ENCODE measurements at places on chromosomes 5 and 9.

GRCh38 chr5:77568082-77568481 lies 70.4 kb downstream of the OTP start:
- no peak for DNase-seq

GRCh38 chr9:129390541-129390940 lies 212.5 kb upstream of the IER5L start:
- no peak for DNase-seq

GRCh38 chr5:145697251-145697990 lies 137.7 kb downstream of the PRELID2 start:
- DNase-seq = peak; percentile 32

DNA sequence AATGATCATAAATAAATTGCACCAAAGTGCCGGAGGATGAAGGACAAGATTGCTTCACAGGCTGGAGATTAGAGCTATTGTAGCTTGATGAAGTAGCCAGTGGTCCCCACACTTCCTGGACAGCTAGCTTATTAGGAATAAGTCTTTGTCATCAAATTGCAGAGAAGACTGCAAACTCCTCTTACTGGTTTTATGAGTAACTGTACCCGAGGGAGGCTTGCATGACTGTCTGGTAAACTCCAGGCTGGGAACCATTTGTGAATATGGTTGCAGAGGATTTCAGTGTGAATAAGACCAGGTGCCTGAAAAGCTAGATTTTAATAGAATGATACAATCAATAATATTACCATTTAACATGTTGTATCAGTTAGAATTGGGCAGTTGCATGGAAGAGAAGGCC lies 36.5 kb upstream of the SEMA5A start:
- DNase-seq = no peak

DNA sequence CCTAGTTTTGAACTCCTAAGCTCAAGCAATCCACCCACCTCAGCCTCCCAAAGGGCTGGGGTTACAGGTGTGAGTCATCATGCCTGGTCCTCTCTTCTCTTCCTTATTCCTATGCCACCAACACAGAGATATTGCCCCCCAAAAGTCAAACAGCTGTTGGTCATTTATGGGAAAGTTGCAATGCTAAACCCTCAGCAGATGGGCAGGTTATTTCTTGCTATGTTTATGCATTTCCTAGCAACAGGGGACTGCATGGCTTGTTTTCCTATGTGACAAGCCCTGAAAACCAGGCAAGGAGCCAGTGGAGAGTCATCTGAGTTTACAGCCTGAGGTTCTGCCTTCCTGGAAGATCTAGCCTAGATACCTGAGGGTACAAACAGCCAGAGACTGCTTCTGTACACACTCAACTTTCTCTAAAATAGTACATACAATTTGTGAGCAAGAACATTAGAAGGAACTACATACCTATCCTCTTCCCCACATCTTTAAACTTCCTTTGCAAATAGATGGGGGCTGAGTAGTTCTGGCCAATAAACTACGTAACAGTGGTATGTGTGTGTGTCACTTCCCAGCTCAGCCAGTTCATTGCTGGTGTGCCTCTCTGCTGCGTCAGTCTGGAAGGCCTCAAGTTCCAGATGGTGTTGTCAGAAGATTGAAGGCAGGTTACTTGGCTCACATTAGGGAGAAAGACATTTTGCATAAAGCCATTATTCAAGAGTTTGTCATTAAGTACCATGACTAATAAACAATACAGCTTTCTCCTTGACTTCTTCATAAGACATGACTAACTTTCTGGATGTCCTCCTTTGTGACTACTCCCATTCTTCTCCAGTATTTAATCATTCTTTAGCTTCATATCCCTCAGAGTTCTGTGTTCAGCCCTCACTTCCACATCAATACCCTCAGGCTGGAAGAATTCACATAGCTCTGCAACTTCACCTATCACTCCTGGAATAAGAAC lies 65.3 kb downstream of the CSNK1A1 start:
- peak; percentile 85 for DNase-seq

DNA sequence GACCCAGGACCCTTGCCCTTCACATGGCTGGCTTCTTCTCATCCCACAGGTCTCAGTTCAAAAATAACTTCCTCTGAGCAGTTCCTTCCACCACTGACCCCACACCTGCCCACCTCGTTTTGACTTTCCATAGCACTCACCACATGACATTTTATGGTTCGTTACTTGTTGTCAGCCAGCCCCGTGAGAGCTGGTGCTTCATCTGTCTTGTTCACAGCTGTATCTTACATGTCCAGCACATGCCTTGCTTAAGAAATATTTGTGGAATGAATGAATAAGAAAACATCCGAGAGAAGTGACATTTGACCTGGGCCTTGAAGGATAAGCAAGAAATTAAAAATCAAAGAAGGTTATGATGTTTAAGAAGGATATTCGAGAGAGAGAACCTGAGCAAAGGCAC lies 193.9 kb downstream of the RFK start:
- DNase-seq = no peak

- no peak for DNase-seq
Observed at GRCh38 chr9:74887981-74888370, 255 bp upstream of the TRPM6 start.

DNA sequence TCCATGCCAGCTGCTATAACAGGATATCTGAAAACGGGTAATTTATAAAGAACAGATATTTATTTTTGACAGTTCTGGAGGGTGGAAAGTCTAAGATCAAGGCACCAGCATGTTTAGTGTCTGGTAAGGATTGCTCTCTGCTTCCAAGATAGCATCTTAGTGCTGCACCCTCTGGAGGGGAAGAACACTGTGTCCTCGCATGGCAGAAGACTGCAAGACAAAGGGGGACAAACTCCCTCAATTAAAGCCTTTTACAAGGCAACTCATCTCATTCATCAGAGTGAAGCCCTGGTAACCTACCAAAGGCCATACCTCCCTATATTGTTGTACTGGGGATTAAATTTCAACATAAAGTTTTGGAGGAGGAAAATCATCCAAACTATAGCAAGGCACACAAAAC lies 298.9 kb upstream of the EDIL3 start:
- DNase-seq = no peak

DNA sequence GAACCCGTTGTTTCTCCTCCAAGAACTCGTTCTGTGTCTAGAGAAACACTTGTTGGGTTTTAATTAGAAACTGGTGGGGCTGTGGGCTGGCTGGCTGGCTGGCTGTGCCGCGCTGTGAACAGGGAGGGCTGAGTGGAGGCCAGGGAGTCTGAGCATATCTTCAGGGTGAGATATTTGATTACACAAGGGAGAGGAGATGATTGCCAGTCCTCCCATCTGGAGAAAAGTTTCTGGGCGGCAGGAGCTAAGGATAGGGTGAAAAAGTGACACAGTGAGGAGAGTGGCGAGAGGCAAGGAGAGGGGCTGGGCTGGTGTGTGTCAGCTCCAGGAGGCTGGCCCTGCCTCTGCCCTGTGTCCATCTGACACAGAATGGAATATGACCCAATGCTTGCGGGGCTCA lies 63.0 kb downstream of the GDNF start:
- peak; percentile 94 for DNase-seq

DNA sequence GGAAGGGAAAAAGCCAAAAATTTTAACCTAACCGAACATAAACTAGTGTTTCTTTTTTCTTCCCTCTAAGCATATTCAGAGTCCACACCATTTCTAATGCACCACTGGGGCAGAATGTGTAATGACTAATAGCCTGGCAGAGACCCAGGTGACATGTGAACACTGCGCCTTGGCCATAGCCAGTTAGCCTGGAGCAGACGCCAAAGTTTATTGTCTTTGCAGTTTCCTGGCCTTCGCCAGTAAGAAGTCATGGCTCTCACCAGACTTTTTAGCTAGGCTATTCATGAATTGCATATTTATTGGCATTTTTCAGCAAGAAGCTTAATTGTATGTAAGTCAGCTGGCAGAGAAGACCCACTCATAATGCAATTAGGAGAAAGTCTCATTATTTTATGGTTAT lies 182.8 kb upstream of the SLC27A6 start:
- no peak for DNase-seq

GRCh38 chr9:30815585-30815984 lies 1568.9 kb upstream of the ACO1 start:
- DNase-seq = no peak

- DNase-seq = peak; percentile 59
Observed at GRCh38 chr5:115246361-115246991, 16.2 kb downstream of the PGGT1B start.

GRCh38 chr5:137141779-137142178 lies 357.3 kb downstream of the SPOCK1 start:
- DNase-seq = peak; percentile 14

GRCh38 chr5:135135530-135136226 lies 101.7 kb upstream of the PITX1 start:
- peak; percentile 72 for DNase-seq

- peak; percentile 10 for DNase-seq
Observed at GRCh38 chr5:138573949-138574670, 1.1 kb downstream of the HSPA9 start.

DNA sequence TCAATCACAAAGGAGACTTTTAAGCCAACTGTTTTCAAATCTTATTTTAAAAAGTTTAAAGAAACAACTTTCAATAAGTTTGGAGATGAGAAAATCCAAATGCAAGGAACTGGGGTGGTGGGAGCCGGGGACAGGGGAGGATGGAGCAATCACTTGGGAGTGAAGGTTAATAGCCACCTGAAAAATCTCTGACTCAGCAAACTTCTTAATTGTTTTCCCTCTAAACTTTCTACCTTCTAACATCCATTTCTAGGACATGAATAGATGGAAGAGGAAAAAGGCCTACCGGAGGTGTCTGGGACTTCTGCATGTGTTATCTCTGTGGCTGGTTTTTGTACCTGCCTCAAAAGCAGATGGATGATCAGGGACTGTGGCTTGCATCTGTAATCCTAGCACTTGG lies 360.6 kb downstream of the OSTF1 start:
- no peak for DNase-seq

DNA sequence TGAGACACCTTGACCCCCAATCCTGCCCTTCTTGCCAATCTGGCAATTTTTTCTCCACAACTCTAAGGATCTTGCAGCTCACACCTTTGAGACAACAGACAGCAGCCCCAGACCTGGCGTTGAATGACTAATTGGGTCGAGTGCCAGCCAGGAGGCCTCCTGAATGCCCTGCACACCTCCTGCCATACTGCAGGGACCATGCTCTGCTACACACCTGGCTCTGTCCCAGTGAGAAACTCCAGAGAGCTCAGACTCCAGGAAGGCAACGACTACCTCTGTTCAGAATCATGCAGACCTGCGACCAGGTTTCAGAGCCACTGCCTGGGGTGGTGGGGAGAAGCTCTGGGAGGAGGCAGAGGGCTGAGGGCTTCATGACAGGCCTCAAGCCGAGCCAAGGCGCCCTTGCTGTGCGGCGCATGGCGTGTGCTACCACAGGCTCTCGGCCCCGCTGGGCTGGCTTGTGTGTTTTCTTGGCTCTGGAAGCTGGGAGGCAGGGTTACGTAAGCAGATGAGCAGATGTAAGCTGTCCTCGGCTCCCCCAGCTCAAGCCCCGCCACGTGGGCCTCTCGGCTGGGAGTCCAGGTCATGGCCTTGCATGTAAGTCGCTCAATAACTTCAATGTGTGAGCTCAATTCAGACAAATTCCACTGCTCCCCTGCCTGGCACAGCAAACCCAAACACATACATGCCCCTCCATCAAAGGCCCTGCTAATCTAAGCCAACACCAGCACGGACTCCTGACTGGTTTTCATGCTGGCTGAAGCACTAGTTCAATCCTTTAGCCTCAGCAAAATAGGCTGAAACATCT lies 27.5 kb downstream of the B4GALT1 start:
- peak; percentile 80 for DNase-seq

DNA sequence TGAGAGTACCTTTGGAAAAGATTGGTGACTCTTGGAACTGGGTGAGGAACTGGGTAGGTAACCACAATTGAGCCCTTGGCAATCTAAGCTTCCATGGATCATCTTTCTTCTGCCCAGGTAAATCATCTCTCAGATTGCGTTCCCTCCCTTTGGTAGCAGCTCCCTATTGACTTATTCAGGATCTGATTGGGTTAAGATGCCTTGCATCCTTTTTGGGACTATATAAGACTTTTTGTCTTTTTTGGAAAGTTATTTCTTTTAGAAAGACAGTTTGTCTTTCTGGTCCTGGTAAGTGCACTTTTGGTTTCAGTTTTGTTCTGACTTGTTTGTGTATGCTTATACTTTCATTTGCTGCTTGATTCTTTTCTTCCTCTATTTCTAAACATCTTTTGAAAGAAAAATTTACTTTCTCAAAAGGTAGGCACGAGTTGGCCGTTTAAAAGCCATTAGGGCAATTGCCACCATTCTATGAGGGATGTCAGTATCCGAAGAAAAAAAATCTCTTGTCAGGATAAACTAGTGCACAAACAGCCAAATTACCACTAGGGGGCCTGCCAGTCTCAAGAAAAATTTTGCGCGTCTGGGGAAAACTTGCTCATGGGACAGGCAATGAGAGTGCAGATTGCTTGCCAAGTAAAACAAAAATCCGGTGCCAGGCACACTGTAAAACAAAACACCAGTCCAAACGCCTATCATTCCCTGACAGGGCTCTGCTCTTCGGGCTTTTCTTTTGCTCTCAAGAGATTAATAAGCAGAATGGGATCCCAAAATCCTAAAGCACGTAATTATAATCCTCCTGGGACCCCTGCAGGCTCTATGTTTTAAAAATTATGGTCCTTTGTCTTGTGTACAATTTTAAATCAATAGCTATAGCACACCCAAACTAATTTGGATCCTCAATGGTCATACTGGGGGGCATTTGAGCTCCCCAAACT lies 12.8 kb downstream of the OR1J1 start:
- DNase-seq = peak; percentile 87

- peak; percentile 7 for DNase-seq
Observed at GRCh38 chr5:39623291-39623865, 198.6 kb upstream of the DAB2 start.

GRCh38 chr9:109640580-109641371 lies 139.2 kb upstream of the PALM2AKAP2 start:
- peak; percentile 39 for DNase-seq

GRCh38 chr5:132539716-132540115 lies 3.6 kb downstream of the IL5 start:
- DNase-seq = no peak

- no peak for DNase-seq
Observed at GRCh38 chr5:132064140-132064539, 3.7 kb downstream of the IL3 start.

GRCh38 chr9:91071184-91071990 lies 269.8 kb downstream of the SYK start:
- DNase-seq = peak; percentile 86

DNA sequence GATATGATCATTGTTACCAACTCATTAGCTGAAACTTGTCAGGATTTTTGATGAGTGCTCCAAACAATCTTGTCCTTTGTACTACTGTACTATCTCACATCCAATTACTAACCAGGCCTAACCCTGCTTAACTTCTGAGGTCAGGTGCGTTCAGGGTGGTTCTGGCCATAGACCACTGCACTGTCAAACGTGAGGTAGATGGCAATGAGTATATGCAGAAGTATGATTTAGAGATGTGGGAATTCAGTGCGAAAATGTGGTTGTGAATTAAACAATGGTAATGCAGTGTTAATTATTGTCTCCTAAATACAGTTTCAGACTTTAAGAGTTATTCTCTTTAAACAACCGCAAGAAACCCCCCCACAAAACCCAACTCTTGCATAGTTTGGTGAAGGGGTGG lies 86.5 kb downstream of the ANKRD55 start:
- DNase-seq = no peak

DNA sequence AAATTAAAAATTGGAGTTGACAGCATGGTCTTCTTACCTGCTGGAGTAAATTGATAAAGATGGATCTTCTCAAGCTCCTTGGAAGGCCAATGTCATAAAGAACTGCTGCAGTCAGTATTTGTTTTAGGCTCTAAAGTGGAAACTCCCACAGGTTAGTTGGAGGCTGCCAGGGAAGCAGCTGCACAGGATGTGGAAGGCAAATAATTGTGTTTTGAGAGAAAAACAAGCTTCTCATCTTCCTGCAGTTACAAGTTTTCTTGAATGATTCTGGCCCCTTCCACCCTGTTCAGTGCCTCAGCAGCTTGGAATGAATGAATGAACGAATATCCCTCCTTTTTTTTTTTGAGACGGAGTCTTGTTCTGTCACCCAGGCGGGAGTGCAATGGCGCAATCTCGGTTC lies 13.9 kb downstream of the MROH2B start:
- DNase-seq = no peak
